ENCODE measurements at places on chromosomes 2 and 18.
A peak's percentile ranks its signal among the peaks of the same experiment; 100 is the strongest.

GRCh38 chr2:237685408-237685807, 58.0 kb downstream of the LRRFIP1 start:
- no peaks in the 10 kb centered on the region for H3K36me3 ChIP-seq
- no peak overlapping the region for H3K4me3 ChIP-seq
- peaks cover 33% of the 10 kb centered on the region for H3K4me1 ChIP-seq
- peak; percentile 56 for DNase-seq
- H3K27ac ChIP-seq = no peak overlapping the region
- H3K27me3 ChIP-seq = no peaks in the 10 kb centered on the region

DNA sequence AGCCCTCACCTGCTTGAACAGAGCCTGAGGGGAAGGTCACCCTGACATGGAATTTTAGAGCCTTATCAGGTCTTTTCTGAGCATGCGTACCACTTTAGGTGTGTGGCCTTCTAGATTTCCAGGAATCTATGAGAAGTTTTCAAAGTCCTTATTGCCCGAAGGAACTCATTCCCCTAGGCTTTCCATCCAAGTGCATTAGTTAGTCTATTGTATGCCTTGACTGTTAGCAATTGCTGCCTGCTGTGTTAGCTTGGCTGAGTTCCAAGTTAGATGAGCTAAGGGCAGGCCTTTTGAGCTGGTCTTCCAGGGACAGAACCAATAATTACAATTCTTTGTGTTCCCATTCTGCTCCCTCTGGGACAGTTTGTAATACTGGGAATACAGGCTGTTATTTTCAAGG, 30.8 kb upstream of the PUM2 start:
- H3K4me3 ChIP-seq = no peak overlapping the region
- no peak overlapping the region for H3K27ac ChIP-seq
- H3K36me3 ChIP-seq = no peaks in the 10 kb centered on the region
- no peaks in the 10 kb centered on the region for H3K27me3 ChIP-seq

DNA sequence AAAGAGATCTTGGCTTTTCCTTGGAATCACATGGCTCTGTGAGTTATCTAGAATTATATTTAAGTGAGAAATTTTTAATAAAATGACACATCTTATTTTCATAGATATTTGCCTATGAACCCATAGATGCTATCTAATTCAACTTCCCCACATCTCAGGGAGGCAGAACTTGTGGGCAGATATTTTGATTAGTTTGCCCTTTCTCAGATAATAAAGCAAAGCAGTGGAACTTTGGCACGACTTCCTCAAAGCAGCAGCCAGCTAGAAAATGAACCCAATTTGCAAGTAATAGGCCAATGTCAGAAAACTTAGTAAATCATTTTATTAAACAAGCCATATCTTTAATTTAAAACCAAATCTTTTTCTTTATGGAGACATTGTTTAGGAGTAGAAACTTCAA, 32.7 kb downstream of the RAB27B start:
- no peak for DNase-seq
- no peaks in the 10 kb centered on the region for H3K36me3 ChIP-seq
- H3K27me3 ChIP-seq = no peaks in the 10 kb centered on the region
- no peak overlapping the region for H3K27ac ChIP-seq
- H3K4me1 ChIP-seq = no peaks in the 10 kb centered on the region

DNA sequence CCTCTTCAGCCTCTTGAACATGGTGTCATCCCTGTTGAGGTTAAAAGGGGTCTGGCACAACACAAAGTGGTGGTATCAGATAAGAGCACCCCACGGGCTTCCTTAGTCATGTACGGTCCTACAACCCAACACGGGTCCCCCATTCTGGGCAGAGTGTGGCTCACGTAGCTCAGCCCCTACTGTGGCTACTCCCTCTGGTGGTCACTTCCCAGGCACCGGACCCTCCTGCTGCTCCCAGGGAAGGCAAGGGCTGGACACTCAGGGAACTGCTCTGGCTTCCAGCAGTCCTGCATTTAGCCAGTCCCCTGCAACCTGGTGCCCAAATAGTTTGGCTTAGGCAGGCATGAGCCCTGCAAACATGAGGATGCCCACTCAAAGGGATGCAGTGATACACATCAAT, 58.6 kb downstream of the GALNT14 start:
- DNase-seq = no peak
- no peaks in the 10 kb centered on the region for H3K27me3 ChIP-seq
- no peaks in the 10 kb centered on the region for H3K4me1 ChIP-seq
- H3K4me3 ChIP-seq = no peak overlapping the region
- H3K36me3 ChIP-seq = no peaks in the 10 kb centered on the region
- H3K27ac ChIP-seq = no peak overlapping the region

GRCh38 chr2:143717536-143718168, 588.4 kb downstream of the ARHGAP15 start:
- H3K4me1 ChIP-seq = 0 out of 2 replicates have a peak, but pooled peaks cover 12% of the 10 kb centered on the region
- DNase-seq = peak; percentile 40
- no peaks in the 10 kb centered on the region for H3K36me3 ChIP-seq
- peak overlapping the region; percentile 44 for H3K4me3 ChIP-seq

DNA sequence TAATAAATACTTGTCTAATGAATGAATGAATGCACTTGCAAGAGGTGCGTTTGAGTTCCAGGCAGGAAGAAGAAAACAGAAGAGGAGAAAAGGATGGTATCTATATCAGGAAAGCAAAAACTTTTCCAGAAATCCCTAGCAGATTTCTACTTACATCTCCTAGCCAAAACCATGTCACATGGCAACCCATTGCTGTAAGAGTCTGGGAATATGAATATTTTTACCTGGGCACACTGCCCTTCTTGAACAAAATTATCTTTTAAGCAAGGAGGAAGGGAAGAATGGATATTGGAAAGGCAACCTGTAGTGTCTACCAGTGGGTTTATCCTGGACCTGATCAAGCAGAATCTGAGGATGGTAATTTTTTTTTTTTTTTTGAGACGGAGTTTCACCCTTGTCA, 44.2 kb upstream of the ASXL2 start:
- H3K27ac ChIP-seq = no peak overlapping the region
- no peak overlapping the region for H3K4me3 ChIP-seq
- no peaks in the 10 kb centered on the region for H3K36me3 ChIP-seq
- no peaks in the 10 kb centered on the region for H3K4me1 ChIP-seq
- DNase-seq = no peak

DNA sequence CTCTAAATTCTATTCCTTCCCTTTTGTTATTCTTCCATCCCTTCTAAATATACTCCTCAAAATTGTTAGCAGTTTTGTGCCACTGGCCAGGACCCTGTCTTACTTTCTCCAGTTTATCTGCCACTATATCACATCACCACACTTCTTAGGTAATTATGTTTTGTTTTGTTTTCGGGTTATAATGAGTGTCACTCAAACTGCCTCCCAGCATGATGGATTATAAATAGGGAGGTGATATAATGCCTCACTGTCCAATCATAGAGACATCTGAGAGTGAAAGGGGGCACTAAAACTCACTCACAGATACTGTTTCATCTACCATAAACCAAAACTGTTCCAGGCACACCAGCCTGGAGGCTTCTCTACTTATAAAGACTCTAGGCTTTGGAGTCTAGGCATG, 3.5 kb downstream of the RSAD2 start:
- no peaks in the 10 kb centered on the region for H3K4me1 ChIP-seq
- H3K36me3 ChIP-seq = no peaks in the 10 kb centered on the region
- DNase-seq = no peak
- peaks cover 14% of the 10 kb centered on the region for H3K27me3 ChIP-seq
- H3K27ac ChIP-seq = no peak overlapping the region

GRCh38 chr2:216369821-216370220, 2.5 kb downstream of the MARCHF4 start:
- no peaks in the 10 kb centered on the region for H3K27me3 ChIP-seq
- no peaks in the 10 kb centered on the region for H3K36me3 ChIP-seq

DNA sequence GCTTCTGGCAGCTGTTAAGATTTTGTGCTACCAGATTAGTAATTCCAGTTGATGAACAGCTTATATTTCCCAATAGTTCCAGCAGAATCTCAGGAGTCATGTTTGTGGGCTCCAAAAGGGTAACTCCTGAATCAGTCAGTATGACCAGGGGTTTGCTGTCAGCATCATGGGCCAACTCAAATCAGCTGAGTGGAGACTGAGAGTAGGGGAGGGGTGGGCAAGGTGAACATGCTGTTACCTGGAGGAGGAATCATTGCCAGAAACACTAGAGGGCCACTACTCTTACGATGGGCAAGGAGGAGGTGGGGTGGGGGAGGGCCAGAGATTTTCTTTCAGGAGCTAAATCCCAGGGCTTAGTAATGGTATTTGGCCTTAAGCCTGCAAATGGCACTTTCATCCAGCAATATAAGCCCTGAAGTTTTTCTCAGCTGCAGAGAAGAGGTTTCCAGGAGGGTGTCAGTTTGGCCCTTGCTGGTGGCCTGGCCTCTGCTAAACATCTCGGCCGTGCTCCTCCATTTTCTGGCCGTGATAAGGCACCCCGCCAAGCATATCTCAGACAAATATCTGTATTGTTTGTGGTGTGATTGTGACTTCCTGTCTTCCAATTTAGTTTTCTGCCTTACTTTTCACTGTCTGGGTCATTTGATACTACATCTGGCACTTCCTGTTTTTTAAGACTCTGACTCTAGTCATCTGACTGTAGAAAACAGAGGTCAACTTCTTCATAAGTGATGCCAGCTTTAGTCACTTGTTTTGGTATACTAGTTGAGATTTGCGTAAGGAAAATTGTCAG, 120.5 kb upstream of the CXCR4 start:
- H3K4me1 ChIP-seq = peaks cover 8% of the 10 kb centered on the region
- no peaks in the 10 kb centered on the region for H3K36me3 ChIP-seq
- H3K4me3 ChIP-seq = no peak overlapping the region
- peak overlapping the region; percentile 24 for H3K27ac ChIP-seq

DNA sequence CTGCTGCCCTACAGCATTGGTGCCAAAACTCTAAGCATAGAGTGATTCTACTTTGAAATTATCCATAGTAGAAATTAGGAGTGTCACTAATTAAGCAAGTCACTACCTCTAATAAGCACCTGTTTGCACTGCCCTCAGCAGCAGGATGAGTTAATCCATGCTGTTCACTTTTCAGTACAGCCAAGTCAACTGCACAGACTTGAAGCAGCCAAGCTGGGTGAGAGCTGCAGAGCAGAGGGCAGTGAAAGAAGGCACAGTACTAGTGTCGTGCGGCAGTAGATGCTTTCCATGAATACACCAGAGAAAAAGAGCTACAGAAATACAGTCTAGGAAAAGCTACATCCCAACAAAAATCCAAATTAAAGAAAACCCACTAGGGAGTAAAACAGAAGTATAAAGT, 98.6 kb downstream of the RAPH1 start:
- H3K36me3 ChIP-seq = peaks cover 82% of the 10 kb centered on the region
- no peaks in the 10 kb centered on the region for H3K27me3 ChIP-seq
- 0 out of 2 replicates have a peak overlapping the region, but pooled peaks have one; percentile 5 for H3K27ac ChIP-seq
- H3K4me3 ChIP-seq = no peak overlapping the region
- H3K4me1 ChIP-seq = peaks cover 30% of the 10 kb centered on the region
- DNase-seq = no peak
